ENCODE measurements at places on chromosomes 12 and 14. TPM values are rescaled to one million over a fixed set of nuclear protein-coding genes. Genes with fewer than 3 reads are reported as not detected.

GRCh38 chr14:20630340-20631022 lies 11.0 kb downstream of the OR6S1 start:
- no peak for DNase-seq

DNA sequence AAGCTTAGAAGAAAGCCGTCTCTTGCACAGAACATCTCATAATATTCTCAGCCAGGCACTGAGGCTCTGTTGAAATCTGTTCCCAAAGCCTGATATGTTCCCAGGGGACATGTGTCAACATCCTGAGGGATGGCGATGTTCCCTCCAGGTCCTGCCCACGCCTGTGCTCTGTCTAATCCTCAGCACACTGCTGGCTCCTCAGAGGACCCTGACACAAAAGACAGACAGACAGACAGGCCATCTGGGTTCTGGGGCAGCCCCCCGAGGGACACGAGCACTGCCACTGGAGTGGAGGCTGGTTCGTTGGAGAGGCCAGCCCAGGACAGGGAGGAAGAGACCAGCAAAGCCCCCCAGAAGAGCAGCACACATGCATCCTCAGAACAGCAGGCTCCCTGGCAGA lies 27.8 kb downstream of the CHGA start:
- DNase-seq, result no peak

- no peak for DNase-seq
These were observed 574 bp downstream of the GLRX5 start for GRCh38 chr14:95535226-95536021.

GRCh38 chr12:12899530-12900380 lies 8.4 kb downstream of the GPRC5A start:
- no peak for DNase-seq

DNA sequence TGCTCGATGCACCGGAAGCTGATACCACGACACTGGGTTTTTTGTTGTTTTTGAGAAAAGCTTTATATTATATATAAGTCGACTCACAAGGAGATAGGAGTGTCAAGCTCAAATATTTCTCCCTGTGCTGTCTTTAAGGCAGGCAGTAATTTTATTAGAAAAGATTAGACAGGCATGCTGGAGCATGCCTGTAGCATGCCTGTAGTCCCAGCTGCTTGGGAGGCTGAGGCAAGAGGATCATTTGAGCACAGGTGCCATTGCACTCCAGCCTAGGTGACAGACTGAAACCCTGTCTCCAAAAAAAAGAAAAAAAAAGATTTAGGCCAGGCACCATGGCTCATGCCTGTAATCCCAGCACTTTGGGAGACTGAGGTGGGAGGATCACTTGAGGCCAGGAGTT lies 51.8 kb downstream of the GNS start:
- DNase-seq, result no peak

DNA sequence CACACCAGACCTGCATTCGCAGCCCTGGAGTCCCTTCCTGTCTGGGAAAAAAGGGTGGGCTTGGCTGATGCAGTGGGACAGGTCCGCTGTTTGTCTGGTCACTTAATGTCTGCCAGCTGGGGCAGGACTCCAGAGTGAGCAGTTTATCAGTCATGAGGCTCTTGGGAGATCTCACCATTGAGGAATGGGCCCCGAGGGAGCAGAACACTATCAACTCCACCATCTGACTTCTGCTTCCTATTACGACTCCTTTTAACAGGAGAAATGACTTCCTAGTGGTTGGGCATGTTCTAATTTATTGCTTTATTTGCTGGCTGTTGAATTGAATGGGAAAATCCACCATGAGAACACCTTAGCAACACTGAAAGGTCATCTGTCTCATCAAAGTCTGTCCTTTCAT lies 182.5 kb upstream of the RASSF8 start:
- no peak for DNase-seq

- peak; percentile 54 for DNase-seq
These were observed 20.7 kb upstream of the NEK9 start for GRCh38 chr14:75147423-75148071.

DNA sequence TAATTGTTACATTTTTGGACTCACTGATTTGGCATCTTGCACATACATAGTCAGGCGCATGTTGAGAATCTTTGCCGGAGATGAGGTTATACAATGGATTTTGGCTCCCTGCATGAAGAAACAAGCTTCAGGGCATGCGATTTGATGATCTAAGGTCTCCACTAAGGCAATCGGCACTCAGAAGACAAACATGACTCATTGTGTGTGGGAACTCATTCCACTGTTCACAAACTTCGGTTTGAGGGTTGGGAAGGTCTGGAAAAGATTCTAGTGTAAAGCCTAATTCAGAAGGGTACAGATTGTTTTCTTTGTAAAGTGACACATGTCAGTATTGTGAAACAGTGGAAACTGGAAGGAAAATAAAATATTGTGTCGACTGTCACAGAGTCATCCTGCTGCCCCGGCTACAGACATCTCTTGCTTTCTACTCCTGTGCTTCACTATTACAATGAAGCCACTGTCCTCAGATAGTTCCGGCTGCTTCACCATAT lies 192.6 kb upstream of the HMGA2 start:
- DNase-seq, result no peak

GRCh38 chr12:123957196-123957595 lies 15.4 kb downstream of the CCDC92 start:
- DNase-seq, result no peak

DNA sequence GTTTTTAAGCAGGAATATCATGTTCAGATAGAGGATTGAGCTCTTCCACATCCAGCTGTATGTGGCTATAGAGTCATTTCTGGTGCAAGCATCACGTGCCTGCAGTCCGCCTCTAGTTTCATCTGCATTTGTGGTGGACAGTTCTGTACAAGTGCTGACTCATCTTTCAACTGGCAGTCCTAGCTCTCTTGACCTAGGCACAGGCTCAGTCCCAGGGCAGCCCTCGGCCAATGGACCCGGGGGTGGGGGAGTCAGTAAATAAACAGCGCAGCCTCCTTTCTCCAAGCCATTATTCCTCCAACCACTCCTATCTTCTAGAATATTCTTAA lies 41.8 kb upstream of the FRMD6 start:
- no peak for DNase-seq

DNA sequence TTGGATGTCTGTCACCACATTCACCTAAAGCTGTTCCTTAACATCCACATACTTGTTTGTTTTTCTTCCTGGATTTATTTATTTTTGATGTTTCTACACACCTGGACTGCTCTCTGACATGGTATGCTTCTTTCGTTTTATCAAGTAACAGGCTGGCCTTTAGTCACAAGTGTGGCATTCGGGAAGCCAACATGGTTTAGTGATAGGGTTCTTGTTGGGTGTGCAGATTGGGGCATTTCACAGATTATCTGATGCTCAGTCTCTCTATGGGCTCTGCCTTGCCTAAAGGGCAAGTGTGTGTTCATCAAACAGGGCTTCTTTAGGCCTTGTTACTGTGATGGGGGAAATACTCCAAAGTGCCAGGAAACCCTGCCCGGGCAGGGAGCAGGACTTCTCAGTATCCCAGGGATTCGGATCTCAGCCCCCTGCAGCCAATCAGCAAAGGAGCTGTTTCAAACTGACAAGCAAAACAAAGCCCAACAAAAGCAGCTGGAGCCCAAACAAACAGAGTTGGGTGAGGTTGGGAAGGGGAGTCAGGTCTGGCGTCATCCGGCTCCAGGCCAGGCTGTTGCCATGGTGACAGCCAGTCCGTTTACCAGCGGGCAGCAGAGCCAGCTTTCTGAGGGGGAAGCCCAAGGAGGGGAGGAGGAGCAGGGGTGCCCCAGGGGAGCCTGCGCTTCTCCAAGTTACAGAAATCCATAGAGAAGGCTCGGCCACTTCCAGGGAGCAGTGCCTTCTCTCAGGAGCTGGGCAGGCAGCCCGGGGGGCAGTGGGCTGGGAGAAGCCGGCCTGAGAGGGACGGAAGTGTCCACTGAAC lies 31.9 kb downstream of the FOS start:
- DNase-seq, result peak; percentile 89

DNA sequence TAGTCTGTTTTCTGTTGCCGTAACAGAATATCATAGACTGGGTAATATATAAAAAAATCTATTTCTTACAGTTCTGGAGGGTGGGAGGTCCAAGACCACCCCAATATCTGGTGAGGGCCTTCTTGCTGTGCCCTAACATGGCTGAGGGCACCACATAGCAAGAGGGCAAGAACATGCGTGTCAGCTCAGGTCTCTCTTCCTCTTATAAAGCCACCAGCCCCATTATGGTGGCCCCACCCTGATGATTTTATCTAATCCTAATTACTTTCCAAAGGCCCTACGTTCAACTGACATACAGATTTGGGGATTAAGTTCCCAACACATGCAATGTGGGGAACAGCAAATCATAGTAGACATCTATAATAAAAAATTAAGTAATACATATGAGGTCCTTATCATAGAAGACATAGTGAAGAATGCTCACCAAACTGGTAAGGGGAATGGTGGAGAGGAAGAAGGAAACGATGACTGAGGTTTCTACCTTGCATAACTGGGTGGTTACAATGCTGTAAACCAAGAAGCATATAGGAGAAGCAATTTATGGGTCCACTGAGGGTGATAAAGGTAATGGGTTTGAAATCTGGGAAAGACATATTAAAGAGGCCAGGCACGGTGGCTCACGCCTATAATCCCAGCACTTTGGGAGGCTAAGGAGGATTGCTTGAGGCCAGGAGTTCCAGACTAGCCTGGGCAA lies 27.0 kb downstream of the BTBD7 start:
- DNase-seq, result no peak

GRCh38 chr12:64058541-64059265 lies 163.4 kb downstream of the KICS2 start:
- DNase-seq, result no peak

DNA sequence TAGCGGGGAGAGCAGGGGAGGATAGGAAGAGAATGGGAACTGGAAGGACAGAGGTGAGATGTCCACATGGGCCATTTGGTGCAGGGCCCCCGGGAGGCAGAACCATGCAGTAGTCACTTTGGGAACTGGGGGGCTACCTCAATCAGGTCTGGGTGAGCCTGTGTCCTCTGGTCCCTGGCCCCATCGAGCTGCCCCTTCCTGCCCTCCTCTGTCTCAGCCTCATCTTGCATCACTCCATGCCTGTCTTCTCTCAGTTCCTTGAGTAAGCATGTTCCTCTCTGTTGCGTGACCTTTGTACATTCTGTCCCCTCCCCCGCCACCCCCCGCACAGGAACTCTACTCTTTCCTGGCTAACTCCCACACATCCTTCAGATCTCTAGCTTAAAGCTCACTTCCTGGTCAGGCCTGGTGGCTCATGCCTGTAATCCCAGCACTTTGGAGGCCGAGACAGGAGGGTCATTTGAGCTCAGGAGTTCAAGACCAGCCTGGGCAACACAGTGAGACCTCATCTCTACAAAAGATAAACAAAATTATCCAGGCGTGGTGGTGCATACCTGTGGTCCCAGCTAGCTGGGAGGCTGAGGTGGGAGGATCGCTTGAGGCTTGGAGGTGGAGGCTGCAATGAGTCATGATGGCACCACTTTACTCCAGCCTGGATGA lies 23.2 kb downstream of the FOS start:
- peak; percentile 54 for DNase-seq

- peak; percentile 71 for DNase-seq
These were observed 38.9 kb downstream of the PPP1R13B start for GRCh38 chr14:103808403-103809001.

GRCh38 chr14:97074856-97075255 lies 277.7 kb downstream of the VRK1 start:
- no peak for DNase-seq

DNA sequence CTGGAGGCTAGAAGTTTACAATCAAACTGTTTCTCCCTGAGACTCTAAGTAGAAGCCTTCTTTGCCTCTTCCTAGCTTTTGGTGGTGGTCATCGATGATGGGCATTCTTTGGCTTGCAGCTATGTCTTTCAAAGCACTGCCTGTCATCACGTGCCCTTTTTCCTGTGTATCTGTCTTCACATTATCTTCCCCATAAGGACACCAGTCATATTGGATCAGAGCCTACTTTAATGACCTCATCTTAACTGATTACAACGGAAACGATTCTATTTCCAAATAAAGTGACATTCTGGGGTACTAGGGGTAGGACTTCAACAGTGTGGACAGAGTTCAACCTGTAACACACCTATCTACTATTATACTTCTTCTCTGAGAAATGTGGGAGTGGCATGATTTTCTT lies 31.1 kb upstream of the IFNG-AS1 start:
- no peak for DNase-seq

- DNase-seq, result no peak
These were observed 3.0 kb upstream of the HOXC13 start for GRCh38 chr12:53935383-53936341.

DNA sequence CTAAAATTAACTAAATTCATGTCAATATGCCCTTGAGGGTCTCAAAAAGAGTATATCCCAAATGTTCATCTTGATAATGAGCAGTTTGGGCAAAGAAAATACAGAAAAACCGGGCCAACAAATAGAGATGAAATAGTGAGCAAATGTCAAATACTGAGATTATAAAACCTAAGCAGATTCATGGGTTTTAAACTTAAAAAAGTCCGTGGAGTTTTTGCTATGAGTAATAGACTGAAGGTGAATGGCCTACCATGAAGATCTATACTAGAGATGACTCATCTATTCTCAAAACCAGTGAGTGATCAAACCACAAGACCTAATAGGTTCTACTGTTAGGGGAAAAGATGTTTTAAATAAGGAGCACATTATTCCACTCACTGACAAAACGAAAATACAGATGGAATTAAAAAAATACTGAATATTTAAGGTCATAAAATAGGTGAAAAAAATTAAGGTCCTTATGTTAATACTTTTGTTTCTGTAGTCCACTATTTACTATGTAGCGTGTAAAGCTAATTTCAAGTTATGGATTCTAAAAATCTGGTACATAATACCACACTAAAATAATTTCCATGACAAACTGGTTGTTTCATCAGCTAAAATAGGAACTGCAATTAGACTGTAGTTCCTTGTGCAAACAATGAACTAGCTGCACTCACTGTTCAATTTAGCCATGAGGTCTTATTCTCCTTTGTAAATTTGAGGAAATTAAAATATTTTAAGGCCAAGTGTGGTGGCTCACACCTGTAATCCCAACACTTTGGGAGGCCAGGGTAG lies 5.0 kb downstream of the HNRNPC start:
- DNase-seq, result no peak

- no peak for DNase-seq
These were observed 6.4 kb upstream of the CLEC6A start for GRCh38 chr12:8449355-8449859.

DHH gene
- 0.41 TPM for total RNA-seq

C12orf60 gene
- 1.9 TPM for total RNA-seq

KLRK1 gene
- total RNA-seq, result 0.36 TPM

ACOT4 gene
- total RNA-seq, result 0.77 TPM

SRSF9 gene
- 34.4 TPM for total RNA-seq

KCNK10 gene
- not detected for total RNA-seq

TXNRD1 gene
- total RNA-seq, result 98.0 TPM

KRT7 gene
- total RNA-seq, result not detected
